HFFc6 (cell line): ENCODE measurements at places on chromosomes 6 and 20. TPM values are rescaled to one million over a fixed set of nuclear protein-coding genes. Genes with fewer than 3 reads are reported as not detected.

DNA sequence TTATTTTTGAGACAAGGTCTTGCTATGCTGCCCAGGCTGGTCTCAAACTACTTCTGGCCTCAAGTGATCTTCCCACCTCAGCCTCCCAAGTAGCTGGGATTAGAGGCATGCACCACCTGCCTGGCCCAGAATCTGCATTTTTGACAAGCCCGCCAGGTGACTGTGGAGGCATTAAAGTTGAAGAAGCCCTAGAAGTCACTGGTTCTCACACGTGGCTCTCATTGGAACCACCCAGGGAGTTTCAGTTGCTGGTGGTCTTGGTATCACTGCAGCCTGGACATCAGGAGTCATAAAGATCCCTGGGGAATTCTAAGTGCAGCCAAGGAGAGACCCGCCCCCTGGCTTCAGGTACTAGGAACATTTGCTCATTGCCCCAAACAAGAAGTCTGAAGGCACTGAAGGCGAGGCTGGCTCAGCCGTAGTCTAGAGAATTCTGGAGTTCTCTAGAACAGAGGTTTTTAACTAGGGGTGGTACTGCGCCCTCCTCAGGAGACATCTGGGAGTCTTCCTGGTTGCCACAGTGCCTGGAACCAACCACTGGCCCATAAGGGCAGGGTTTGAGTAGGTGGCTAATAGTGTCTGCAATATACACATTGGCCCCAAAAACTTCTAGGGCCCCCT lies 182.8 kb downstream of the ZMYND8 start:
- DNase-seq, result no peak

The FOXO3 gene
- 24.1 to 28.9 TPM (median 25.4 TPM) in 3 replicates for total RNA-seq

DNA sequence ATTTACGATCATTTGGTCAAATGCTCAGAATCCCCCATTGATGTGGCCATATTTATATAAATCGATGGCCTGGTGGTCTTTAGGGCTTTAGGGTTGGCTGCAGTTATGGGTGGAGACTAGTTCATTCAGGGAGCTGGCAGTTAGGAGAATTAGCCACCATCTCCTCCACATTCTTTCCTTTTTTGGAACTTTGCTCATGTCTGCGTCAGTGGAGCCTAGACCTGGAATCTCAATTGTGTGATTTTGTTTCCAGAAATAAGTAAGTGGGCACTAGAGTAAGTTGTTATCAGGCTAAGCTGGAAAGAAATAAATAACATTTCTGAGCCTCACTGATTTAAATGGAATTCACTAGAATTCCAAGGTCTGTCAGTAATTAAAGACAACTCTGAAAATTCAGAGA lies 29.0 kb upstream of the ELOVL5 start:
- no peak for DNase-seq

- DNase-seq, result no peak
Observed at GRCh38 chr6:8157839-8158238, 55.5 kb upstream of the EEF1E1 start.

DNA sequence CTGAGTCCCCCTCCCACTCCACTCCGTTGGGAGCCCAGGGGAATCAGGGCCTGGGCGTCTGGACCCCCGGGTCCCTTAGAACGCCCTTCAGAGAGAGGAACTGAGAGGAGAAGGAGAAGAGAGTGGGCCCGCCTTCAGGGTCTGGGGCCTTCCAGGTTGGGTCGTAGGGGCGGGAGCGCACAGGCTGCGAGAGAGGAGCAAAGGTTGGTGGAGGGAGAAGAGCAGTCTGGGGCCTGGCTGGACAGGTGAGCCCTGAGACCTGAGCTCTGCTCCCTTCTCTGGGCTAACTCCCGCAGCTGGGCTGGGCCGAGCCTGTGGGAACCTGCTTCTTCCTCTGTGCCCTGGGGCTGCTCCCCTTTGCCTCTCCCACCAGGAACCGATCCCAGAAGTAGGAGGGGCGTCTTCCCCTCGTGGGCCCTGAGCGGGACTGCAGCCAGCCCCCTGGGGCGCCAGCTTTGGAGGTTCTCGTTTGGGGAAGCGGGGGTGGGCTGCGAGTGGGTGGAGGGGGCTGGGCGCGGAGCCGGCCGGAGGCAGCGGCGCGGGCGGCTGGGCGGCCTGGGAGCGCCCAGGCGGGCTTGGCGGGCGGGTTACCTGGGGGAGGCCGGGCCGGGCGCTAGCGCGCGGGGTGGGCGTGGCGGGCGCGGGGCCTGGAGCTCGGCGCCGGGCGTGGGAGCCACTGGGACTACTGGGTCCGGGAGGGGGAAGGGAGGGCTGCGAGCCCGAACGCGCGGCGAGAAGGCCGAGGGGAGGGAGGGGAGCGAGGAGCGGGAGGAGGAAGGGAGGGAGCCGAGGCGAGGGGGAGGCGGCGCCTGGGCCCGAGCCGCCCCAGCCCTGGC lies at the start of gene DDR1:
Gene DDR1 (plus strand): TSS at position 835 of the 836 bp plus-strand sequence. CDS start 4,211 bp downstream, outside the sequence.
- peak; percentile 18 for DNase-seq

GRCh38 chr6:125918681-125919566 lies 37.6 kb upstream of the HINT3 start:
- peak; percentile 54 for DNase-seq

GRCh38 chr6:84770521-84770920 lies 6.1 kb upstream of the TBX18 start:
- DNase-seq, result no peak

The BPI gene
- not detected in 3 replicates for total RNA-seq

DNA sequence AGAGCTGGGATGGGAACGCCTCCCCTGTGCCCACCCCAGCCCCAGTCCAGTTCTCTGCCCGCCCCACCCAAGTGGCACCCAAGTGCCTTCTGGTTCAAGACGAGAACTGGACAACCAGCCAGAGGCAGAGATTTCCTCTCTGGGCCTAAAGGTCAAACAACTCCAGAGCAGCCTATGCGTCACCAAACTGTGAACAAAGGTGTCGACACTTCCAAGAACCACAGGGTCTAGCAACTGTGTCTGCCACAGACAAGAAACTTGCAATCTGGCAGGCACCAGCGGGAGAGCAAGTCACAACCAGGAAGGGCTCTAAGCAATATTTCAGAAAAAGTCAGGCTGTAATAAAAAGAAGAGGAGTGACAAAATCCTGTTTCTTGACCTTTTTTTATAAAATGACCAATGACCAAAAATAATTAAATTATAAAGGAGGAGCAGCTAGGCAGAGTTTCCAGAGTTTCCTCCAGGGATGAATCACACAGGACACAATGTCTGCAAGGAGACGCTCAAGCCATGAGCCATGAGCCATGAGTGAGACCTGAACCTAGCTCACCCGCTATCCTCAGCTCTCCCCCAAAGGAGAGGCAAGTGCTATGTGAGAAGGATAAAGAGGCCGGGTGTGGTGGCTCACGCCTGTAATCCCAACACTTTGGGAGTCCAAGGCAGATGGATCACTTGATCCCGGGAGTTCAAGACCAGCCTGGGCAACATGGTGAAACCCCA lies 11.1 kb downstream of the EDEM2 start:
- peak; percentile 78 for DNase-seq

GRCh38 chr6:138226700-138227315 lies 8.5 kb upstream of the PBOV1 start:
- no peak for DNase-seq

GRCh38 chr6:52504782-52505136 lies 72.1 kb downstream of the TRAM2 start:
- DNase-seq, result no peak

DNA sequence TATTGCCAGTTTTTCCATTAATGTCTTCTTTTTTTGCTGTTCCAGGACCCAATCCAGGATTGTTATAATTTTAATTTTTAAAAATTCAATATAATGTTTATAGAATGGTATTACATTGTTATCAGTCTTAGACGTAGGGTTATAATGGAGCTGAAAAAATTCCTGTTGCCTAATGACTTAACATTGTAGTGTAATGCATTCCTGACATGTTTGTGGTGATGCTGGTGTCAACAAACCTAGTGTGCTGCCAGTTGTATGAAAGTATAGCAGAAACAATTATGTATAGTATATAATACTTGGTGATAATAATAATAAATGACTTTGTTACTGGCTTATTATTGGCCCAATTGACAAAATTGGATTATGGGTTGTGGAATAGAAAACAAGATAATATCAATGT lies 30.4 kb downstream of the KIZ start:
- peak; percentile 50 for DNase-seq

The IPCEF1 gene
- not detected in 2 replicates for total RNA-seq

DNA sequence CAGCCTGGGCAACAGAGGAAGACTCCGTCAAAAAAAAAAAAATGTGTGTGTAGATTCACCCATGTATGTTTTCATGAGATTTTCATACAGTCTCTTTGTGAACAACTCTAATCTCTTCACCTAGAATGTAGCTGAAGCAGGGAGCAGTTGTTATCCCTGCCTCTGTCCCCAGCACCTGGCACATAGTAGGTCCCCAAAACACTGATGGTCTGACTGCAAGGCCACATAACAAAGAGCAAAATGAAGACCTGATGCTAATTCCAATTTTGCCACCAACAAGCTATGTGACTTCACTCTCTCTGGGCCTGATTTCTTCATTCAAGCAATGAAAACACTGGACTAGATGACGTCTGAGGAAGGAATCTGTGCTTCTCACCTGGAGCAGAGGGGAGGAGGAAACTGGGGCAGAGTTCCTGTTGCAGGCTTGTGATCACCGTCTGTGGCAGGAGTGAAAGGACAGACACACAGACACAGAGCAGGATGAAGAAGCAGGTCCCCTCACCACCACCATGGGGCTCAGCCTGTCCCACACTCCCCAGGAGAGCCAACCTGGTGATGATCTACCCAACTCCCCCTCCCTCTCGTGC lies 4.6 kb downstream of the SLC44A4 start:
- no peak for DNase-seq

- no peak for DNase-seq
Observed at GRCh38 chr6:11785415-11785773, 6.8 kb upstream of the ADTRP start.

The HUS1B gene
- 0.27 to 0.31 TPM in 2 of 3 replicates, not detected in the other for total RNA-seq

DNA sequence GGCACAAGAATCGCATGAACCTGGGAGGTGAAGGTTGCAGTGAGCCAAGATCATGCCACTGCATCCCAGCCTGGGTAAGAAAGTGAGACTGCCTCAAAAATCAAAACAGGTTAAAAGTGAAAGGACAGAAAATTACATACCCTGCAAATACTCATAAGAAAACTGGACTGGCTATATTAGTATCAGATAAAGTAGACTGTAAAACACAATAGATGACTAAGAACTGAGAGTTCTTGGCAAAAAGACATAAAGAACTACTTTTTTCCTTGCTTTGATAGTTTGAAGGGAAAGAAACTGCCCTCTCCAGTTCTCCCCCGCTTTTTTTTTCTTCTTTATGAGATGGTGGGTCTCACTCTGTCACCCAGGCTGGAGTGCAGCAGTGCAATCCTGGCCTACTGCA lies 17.0 kb downstream of the SNX3 start:
- DNase-seq, result no peak

GRCh38 chr20:35443003-35443402 lies 5.0 kb upstream of the GDF5 start:
- peak; percentile 81 for DNase-seq

- no peak for DNase-seq
Observed at GRCh38 chr6:97288188-97288587, 5.2 kb upstream of the MMS22L start.

DNA sequence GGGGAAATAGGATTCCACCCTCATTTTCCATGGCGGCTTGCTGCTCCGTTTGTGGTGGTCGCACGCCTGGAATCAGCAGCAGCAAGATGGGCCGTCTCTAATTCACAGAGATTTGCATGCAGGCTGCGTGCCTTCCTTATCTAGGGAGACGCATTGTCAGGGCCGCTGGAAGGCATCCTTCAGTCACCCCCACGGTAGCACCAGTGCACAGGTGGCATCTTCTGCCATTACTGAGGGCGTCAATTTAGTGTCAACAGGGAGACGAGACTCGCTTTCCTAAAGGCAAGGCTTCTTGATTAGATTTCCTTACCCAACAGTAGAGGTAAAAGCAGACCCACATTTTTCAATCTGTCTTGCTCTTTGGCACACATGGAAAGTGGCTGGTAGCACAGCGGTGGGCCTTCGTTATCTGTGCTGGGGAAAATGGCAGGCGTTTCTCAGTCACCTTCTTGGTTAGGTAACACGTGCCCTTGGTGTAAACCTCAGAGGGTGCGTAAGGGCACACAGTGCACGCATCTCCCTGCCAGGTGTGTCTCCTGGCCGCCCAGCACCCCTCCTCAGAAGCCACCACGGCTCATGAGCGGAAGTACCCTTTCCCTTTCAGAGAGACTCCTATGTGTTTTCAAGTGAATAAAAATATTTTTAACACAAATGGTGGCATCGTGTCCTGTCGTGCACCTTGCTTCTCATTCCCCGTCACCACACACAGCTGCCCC lies 27.3 kb upstream of the VSTM2L start:
- DNase-seq, result no peak

The RBM24 gene
- total RNA-seq, result 24.1 to 32.3 TPM (median 31.6 TPM) in 3 replicates

- no peak for DNase-seq
Observed at GRCh38 chr20:53503517-53503919, 90.1 kb downstream of the ZNF217 start.

The OXT gene
- not detected in 3 replicates for total RNA-seq

DNA sequence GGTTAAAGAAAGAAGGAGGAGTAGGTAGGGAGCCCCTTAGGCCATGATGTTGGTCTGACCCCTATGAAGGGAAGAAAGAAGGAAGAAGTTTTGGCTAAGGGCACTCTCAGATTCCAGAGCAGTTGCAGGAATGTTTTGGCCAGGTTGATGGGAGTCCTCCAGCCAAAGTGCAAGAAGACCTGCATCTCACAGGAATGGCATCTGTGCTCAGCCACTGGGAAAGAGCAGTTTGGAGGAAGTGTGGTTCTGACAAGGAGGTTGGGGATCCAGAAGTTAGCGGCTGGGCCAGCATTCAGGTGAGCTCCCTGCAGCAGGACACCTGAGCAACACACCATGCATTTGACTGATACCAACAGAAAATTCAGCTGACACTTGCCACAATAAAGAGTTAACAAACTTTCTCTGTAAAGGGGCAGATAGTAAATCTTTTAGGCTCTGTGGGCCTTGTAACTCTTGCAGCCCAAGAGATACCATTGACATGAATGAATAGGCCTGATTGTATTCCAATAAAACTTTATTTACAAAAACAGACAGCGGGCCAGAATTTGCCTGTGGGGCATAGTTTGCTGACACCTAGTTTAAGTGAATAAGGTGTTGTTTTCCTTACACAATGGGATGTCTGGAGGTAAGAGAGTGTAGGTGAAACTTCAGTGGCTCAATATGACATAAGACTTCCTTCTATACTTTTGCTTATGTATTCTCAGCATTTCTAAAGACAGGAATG lies 71.0 kb downstream of the EDN1 start:
- no peak for DNase-seq

- no peak for DNase-seq
Observed at GRCh38 chr6:119539066-119539746, 189.6 kb upstream of the MAN1A1 start.

The SLC22A1 gene
- 0.29 TPM in 1 of 2 replicates, not detected in the other for total RNA-seq

GRCh38 chr6:17001188-17001587 lies 100.7 kb upstream of the STMND1 start:
- peak; percentile 47 for DNase-seq

GRCh38 chr6:113018351-113019151 lies 671.4 kb downstream of the RFPL4B start:
- DNase-seq, result peak; percentile 89

GRCh38 chr6:158220786-158221442 lies 52.8 kb downstream of the GTF2H5 start:
- DNase-seq, result peak; percentile 71

- no peak for DNase-seq
Observed at GRCh38 chr6:152634773-152635172, 2.4 kb downstream of the SYNE1 start.

The PACSIN1 gene
- not detected in 3 replicates for total RNA-seq
